ENCODE measurements at places on chromosomes 2 and 18.

GRCh38 chr18:23812546-23813440 lies 123.5 kb downstream of the LAMA3 start:
- DNase-seq = no peak

GRCh38 chr18:22556222-22557167 lies 138.8 kb upstream of the CTAGE1 start:
- DNase-seq = peak; percentile 73

DNA sequence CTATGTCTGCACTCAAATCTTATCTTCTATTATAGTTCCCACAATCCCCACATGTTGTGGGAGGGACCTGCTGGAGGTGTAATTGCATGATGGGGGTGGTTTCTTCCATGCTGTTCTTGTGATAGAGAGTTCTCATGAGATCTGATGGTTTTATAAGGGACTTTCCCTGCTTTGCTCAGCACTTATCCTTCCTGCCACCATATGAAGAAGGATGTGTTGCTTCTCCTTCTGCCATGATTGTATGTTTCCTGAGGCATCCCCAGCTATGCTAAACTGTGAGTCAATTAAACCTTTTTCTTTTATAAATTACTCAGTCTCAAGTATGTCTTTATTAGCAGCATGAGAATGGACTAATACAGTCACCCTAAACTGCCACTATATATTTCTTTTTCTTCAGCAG lies 79.1 kb downstream of the SH3YL1 start:
- no peak for DNase-seq

DNA sequence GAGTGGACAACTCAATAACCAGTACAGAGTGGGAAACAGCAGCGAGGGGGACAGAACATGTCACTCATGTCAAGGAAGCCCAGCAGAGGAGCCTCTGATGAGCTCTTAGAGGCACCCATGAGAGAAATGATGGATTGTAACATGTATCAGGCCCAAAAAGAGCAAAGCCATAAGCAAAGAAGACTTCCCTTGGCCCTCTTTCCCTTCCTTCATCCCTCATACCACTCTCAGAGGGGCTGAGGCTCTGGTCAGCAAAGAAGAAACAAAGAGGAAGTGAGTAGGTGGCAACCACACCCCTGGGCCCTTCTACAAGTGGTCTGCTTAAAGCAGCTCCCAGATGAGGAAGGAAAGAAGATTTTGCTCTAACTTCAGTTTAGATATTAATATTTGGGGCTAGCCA lies 112.8 kb downstream of the CDC42EP3 start:
- no peak for DNase-seq

- DNase-seq = no peak
Observed at GRCh38 chr2:101843471-101843870, 146.0 kb downstream of the MAP4K4 start.

GRCh38 chr2:2824588-2824987 lies 493.5 kb upstream of the MYT1L start:
- no peak for DNase-seq

DNA sequence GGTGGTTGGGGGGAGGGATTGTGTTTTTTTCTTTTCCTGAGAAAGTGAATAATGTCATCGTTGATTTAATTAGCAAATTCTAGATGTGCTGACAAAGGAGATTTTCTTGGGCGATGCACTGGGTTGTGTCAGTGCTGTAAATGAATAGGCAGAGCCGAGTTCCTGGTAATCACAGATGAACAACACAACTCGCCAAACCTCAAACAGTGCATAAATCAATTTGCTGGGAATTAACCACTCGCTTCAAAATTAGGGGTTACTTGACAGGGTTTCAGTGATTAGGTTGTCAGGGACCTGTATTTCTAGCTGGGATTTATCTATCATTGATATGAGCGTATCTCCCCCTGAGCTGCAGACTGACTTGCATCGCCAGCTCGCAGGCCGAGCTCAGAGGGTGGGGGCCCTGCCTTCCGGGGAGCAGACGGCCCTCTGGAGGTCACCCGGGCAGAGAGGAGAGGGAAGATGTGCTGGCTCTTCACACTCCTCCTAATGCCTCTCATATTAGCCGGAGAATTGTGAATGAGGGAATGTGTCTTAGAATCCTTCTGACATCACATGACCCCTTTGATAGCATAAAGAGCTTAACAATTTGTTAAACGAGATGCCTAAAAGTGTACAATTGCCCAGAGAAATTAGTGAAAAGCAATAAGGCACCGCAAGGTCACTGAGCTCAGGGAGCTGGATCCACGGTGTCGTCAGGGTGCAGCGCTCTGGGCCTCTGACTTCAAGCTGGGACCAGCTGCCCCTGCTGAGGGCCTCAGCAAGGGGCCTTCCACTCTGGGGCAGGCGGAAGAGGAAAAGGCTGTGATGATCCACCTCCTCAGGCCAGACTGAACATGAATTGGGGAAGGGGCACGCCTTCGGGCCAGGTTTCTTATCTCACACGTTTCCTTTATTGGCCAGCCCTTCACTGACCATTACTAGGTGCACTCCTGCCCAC lies 48.9 kb downstream of the SMIM21 start:
- DNase-seq = no peak

- no peak for DNase-seq
Observed at GRCh38 chr18:57970356-57971095, 73.5 kb upstream of the NEDD4L start.

DNA sequence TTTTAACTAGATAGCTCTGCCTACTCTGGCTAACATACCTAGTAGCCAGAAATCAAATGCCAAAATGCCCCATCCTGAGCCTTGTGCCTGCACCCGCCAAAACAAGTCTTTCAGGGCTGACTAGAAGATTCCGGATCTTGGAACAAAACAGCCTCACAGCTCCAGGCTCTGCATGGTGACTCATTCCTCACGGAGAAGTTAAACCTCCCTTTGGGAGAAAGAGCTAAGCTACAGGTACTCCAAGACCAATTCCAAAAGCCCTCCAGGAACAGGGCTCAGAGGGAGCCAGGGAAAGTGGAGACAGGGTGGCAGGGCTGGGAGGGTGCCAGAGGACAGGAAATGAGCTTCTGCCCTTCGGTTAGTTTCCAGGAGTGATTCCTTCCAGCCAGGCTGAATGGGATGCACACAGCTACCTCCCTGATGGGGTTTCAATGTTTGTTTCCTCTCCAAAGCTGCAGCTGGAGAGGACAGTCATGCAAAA lies 295.6 kb downstream of the TNS1 start:
- DNase-seq = no peak

GRCh38 chr18:57797209-57797651 lies 5.9 kb downstream of the ATP8B1 start:
- no peak for DNase-seq

DNA sequence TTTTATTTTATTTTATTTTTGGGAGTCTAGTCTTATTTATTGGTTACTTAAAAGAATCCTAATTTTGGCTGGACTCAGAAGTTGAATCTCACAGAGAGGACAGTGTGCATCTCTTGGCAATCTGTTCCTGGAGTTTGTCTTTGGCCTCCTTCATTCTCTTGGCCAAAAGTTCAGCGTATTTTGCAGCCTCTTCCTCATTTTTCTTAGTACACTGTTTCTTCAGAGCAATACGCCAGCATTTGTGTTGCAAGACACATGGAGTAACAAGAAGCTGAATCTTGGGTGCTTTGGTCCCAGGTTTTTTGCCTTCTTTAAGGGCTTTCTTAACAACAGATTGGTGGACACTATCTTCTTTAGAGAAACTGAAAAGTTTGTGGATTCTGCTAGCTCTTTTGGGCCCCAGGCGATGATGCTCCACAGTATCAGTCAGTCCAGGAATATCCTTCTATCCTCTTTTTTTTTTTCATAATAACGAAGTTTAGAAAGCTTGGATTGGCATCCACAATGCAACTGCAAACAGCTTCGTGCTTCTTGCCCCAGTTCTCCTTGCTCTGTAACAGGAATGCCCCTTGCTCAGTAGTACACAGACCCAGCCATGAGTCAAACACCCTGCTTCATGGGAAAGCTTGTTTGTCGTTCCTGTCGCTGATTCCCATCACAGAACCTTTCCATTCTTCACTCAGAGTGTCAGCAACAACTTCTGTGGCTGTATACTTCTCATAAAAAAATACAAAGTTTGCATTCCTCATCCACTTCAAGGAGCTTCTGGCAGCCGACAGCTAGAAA lies 34.8 kb upstream of the RFX8 start:
- no peak for DNase-seq

DNA sequence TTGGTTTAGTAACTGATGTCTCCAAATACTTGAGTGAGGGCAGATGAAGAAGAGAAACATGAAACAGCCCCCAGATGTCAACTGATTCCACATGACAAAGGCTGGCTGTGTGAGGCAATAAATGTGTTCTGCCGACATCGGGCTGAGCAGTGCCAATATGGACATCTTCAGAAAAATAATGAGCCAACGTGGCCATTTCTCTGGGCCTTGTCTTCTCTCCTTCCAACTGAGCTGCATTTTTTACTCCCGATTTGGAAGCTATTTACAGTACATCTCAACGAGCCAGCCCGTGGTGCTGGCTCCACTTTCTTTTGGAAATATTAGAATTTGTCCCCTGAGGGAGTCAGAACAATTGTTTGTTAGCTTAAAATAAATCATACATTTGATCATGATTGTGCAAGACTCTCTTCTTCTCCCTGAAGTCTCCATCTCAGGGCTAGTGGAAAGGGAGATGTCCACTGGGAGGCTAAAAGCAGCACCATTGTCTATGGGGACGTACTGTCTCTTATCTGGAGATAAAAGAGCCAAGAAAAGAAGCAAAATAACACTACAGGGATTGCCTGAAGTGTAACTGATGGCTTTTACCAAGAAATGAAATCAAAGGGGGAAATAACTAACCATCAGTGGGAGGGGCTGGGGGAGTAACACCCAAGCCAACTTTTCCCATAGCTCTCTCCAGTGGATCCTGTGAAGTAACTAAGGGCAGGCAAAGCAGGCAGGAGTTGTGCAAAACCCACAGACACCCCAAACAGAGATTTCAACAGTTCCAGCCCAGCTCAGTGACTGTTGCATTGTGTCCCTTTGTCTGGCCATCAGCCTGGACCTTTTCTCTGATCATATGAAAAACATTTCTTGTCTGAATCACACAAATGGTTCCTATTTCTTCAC lies 114.8 kb downstream of the RDH14 start:
- no peak for DNase-seq

GRCh38 chr2:45913539-45913938 lies 262.1 kb downstream of the PRKCE start:
- no peak for DNase-seq

DNA sequence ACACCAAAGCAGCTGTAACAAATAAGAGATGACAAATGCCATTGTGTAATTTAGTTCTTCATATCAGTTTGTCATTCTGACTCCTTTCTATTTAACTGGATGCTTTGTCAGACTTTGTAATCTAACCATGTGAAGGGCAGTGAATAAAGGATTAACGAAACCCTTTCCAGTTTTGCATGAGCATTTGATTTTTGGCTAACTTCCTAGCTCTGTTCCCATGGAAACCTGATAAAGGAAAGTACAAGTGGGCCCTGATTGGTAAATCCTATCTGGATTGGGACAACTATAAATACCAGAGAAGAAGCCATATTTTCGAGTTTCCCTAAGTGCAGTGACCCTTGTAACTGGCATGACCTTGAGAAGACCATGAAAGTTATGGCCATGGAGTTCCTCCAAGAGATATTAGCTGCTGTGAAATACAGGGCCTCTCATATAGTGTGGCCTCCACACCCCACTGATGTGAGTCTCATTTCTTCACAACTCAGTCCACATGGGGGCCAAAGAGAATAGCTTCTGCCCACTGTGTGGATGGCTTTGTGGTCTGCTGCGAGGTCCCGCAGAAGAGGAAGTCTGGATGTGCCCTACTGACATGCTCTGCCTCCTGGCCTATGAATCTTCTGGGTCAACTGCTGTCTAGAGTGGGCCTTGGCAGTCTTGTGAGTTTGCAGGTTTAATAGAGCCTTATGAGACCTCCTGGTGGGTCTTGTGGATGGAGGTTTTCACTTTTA lies 38.2 kb upstream of the CYP1B1 start:
- peak; percentile 30 for DNase-seq

DNA sequence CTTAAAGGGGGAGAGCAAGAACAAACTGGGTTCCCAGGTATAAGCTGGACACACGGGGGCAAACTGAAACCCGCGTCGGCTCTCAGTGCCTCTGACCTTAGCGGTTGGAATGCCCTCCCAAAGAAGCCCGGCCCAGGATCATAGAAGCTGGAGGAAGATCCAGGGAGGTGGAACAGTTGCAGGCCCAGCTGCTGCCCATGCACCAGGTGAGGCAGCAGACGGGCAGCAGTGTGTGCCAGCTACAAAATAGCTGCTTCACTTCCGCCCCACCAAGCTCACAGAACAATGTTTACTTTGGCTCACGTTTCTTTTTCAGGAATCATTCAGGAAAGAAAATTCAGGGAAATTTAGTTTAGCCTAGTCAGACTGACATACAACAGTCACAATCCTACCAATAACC lies 3.9 kb upstream of the ERMN start:
- DNase-seq = no peak

GRCh38 chr2:36489281-36489680 lies 108.7 kb downstream of the FEZ2 start:
- no peak for DNase-seq

- no peak for DNase-seq
Observed at GRCh38 chr2:84640411-84640810, 124.1 kb downstream of the DNAH6 start.

- DNase-seq = no peak
Observed at GRCh38 chr18:79241755-79242154, 154.0 kb upstream of the NFATC1 start.

DNA sequence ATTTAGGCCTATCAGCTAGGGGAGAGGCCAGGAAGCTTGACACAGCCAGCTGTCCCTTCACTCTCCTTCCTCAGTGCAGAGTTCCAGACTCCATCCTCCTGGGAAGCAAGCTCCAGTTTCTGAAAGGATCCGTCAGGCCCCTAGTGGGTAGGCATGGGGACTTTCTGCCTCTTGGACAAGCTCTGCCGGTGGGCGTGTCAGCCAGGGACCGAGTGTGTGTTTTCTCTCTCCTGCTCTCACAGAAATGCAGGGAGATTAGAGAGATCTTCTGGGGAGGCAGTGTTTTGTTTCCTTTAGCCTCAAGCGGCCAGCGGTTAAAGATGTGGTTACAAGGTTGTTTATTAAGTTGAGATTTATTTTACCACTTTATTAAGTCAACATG lies 29.9 kb upstream of the OTOS start:
- DNase-seq = no peak

GRCh38 chr18:75533950-75534349 lies 106.4 kb upstream of the SMIM21 start:
- DNase-seq = no peak

- no peak for DNase-seq
Observed at GRCh38 chr2:209956271-209956670, 46.2 kb upstream of the RPE start.

GRCh38 chr2:191030521-191031154 lies 16.7 kb upstream of the STAT1 start:
- peak; percentile 28 for DNase-seq

- DNase-seq = no peak
Observed at GRCh38 chr18:23938043-23938756, 76.4 kb upstream of the TTC39C start.

GRCh38 chr2:159614534-159615366 lies 1.6 kb downstream of the BAZ2B start:
- DNase-seq = no peak

GRCh38 chr2:96875498-96876268 lies 5.8 kb upstream of the SEMA4C start:
- no peak for DNase-seq

DNA sequence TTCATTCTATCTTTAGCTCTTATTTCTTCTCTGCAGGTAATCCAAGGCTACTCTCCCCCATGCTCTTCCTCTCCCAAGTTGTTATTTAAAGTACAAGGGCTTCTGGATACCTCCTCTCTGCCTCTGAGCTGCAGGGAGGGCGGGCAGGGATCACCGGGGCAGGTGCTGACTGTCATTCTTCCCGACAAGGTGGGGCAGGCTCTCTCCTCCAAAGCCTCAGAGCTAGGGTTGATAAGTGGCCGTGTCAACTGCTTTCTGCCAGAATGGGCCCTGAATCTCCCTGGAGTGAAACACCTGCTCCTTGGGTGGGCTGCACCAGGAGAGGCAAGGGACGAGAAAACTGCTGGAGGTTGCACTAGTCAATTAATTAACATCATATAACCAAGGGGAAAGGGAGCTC lies 250.3 kb downstream of the SLC4A3 start:
- DNase-seq = no peak

All from adrenal gland (tissue), 19 donors.